NB4 (cell line): ENCODE measurements at places on chromosomes 2 and 18.

- DNase-seq = peak; percentile 6
Observed at GRCh38 chr2:75424936-75425619, 135.7 kb downstream of the EVA1A start.

DNA sequence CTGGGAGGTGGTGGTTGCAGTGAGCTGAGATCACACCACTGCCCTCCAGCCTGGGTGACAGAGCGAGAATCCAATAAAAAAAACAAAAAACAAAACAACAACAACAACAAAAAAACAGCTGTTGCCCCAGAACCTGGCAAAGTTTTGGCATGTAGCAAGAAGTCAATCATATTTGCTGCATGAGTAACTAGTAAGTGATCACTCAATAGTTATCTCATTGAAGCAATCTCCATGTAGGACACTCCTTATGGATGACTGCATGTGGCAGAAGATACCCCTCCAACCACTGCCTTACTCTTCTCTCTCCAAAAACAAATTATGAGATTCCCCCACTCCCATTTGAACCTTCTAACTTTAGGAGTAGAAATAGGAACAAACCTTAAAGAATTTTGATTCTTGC is 113.7 kb downstream of the TTC27 start:
- no peak for DNase-seq

GRCh38 chr2:148201075-148202004 is 180.4 kb downstream of the MBD5 start:
- DNase-seq = peak; percentile 46

DNA sequence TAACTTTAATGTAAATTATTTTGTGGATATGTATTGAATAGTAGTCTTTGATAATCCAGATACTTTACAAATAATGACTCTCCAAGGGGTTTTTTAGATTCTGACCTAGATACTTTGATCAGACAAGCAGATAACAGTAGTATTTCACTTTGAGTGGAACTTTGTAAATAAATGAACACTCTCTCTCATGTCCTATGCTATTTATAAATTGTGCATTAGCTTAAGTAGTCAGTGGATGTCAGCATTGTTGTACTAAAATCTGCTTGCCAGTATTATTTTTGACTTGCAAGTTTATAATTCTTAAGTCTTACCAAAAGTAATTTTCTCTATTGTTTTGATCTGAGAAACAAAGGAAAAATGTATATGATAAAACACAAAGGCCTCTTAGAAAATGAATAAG is 1113.1 kb upstream of the NRXN1 start:
- DNase-seq = no peak

- DNase-seq = no peak
Observed at GRCh38 chr2:171281110-171281509, 120.4 kb upstream of the TLK1 start.

DNA sequence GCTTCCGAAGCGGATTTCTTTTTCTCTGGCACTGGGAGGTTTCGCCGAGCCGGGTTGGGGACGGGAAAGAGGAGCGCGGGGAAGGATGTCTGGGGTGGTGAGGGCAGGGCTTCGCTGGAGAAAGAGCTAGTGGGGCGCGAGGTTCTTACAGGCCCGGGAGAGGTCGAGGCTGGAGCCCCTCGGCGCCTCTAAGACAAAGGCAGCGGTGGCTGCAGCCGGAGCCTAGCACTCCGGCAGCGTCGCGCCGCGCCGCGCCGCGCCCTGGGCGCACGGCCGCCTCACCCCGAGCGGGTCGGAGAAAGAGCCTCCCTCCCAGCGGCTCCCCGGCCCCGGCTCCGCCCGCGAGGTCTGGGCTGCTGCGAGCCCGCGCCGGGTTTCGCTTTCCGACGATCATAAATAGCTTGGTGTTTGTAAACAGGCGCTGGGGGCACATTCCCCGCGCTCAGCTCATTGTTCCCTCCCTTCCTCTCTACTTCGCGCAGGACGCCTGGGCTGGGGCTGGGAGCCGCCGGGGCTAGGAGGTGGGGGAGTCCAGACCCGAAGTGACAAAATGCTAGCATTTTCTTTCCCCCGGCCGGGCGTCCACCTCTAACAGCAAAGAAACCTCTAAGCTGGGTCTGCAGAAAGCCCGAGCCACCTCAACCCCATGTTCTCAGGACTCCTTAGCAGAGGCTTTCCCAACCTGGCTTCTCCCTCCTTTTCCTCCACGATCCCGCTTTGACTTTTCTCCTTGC is 813 bp upstream of the MEIS1 start:
- DNase-seq = peak; percentile 68

DNA sequence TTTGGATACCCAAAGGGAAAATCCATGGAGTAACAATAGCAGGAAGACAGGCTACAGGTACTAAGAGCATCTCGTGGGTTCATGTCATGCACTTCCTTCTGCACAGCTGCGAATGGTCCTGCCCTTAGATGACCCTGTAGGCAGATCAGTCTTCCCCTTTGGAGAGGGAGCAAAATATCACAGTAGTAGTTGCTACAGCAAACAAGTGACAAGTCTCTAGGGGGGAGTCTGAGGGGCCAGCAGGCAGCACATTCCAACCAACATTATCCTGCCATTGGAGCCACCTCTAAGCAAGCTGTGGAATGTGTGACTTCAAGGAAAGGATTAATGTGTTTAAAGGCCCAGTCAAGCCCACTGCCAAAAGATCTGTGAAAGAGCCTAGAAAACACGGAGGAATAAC is 273.2 kb upstream of the PARD3B start:
- no peak for DNase-seq

DNA sequence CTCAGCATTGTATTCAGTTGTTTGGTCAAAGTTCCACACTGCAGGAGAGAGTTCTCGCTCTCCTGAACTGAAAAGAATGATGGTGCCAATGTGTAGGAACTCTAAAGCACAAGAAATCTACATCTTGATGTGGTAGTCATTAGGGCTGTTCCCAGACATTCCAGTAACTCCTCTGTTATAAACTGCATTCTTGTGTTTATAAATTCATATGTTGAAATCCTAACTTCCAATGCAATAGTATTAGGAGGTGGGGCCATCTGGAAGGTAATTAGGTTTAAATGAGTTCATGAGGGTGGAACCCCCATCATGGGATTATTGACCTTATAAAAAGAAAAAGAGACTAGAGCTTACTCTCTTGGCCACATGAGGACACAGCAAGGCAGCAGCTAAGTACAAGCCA is 239.6 kb downstream of the CDH20 start:
- DNase-seq = no peak

GRCh38 chr2:205969584-205969983 is 116.4 kb downstream of the INO80D start:
- no peak for DNase-seq

GRCh38 chr2:119147776-119148715 is 10.5 kb downstream of the C1QL2 start:
- DNase-seq = no peak

DNA sequence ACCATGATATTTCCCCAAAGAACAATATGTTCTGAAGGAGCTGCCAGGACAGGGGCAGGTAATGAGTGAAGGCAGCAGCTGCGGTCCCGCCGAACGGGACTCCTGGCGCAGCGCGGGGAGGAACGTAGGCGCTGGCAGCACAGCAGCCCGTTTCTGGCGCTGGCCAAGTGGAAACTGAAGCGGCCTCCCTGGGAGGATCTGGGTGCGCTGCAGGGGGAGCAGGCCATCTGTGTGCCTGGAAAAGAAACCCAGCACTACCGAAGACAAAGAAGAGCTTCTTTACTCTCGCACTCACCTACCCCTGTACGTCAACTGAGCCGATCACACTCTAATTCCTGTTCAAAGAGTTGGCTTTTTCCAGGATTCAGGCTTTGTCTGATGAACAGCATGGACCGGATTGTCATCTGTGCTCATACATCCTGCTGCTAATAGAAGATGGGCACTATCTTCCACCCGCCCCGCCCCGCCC is 11.8 kb downstream of the G6PC2 start:
- DNase-seq = peak; percentile 30

DNA sequence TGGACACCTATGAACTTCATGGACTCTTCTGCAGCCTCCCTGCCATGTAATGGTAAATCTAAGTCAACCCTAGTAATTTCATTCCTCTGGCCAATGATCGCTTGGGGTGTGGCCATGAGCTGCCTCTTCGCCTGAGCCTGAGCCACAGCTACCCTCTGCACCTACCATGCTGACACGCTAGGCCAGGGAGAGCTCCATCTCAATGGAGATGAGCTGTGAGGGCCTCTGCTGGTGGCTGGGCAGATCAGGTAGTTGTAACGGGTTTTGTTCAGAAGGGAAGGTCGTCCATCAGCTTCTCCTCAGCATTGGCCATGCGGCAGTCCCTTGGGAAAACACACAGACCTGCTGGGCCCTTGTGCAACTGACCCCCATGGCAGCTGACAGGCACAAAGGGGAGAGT is 24.4 kb downstream of the MPHOSPH10 start:
- peak; percentile 79 for DNase-seq

DNA sequence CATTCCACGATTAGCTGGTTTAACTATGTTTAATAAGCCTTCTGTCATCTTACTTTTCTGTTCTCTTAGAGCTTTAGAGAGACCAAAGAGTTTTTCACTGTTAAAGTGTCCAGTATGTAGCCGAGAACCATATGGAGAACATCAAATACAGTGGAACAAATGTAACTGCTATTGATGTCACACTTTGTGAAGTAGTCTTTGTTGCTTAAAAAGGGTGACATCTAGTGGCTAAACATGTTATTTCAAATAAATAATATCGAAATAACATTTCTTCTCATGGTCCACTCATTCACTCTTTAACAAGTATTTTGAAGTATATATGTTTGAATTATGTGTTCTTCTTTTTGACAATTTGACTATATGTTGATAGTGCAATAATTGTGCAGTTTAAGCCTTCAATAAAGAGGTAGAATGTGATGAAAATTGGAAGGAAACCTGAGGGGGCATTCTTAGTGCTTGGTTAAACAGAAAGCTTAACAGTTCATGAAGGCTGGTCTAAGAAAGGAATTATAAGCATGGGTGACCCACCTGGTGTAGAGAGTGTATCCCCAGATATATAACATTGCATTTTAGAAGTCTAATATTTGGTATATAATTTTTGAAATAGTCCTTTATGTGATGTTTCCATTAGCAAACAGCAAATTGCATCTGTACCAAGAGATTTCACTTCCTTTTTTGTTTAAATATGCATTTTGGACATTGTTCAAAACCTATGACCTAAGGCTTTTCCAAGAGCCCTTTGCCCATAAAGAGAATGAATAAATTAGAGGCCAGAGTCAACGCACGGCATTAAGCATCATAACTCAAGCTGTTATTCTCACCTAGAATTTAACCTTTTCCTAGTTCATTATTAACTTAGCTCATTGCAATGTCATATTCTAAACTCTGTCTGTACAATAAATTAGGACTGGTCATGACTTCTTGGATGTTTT is 112.1 kb downstream of the KYNU start:
- DNase-seq = peak; percentile 67

GRCh38 chr2:130824492-130825061 is 12.1 kb upstream of the ARHGEF4 start:
- DNase-seq = peak; percentile 87

DNA sequence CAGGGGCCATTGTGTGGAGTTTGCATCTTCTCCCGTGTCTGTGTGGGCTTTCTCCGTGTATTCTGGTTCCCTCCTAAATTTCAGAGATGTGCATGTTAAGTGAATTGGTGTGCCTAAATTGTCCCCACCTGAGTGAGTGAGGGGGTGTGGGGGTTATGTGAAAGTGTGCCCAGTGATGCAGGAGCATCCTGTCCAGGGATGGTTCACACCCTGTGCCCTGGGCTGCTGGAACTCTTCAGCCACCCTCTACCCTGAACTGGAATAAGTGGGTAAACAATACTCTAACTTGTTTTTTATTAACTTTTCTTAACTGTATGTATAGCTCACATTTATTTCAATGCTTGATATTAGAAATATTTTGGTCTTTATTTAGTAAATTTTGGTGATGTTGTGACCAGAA is 56.0 kb downstream of the UBE2E3 start:
- no peak for DNase-seq

GRCh38 chr2:128727914-128728313 is 409.2 kb upstream of the HS6ST1 start:
- peak; percentile 96 for DNase-seq

DNA sequence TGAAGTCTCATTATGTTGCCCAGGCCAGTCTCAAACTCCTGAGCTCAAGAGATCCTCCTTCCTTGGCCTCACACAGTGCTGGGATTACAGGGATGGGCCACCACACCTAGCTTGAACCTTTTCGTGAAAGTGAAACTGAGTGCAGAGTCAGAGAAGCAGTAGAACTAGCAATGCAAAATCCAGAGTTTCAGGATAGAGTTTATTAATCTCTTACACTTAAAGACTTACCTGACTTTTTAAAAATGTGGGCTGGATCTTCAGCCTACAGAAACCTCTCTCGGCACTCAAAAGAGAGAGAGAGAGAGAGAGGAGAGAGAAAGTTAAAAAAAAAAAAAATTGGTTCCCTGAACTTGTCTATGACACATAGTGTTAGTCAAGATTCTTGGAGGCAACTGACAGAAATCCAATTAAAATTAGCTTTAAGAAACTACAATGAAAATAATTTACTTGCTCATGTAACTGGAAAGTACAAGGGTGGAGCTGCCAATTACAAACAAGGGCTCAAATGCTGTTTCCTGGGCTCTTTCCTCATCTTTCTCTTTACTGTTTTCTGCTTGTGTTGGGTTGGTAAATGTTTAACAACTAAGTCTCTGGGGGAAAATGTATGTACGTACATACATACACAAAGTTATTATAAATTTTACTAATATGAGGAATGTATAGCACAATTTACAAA is 98.1 kb upstream of the CERS6 start:
- DNase-seq = no peak

GRCh38 chr2:157443795-157444640 is at the start of gene CYTIP:
TSS of gene CYTIP (minus strand) at chr2:157444089. CDS start at chr2:157444020, 69 bp downstream.
- peak; percentile 73 for DNase-seq

GRCh38 chr2:24471662-24472061 is 19.4 kb upstream of the NCOA1 start:
- peak; percentile 31 for DNase-seq

GRCh38 chr2:134189009-134189720 is 64.7 kb upstream of the MGAT5 start:
- DNase-seq = peak; percentile 32

- DNase-seq = no peak
Observed at GRCh38 chr18:9353596-9353995, 19.0 kb downstream of the TWSG1 start.

DNA sequence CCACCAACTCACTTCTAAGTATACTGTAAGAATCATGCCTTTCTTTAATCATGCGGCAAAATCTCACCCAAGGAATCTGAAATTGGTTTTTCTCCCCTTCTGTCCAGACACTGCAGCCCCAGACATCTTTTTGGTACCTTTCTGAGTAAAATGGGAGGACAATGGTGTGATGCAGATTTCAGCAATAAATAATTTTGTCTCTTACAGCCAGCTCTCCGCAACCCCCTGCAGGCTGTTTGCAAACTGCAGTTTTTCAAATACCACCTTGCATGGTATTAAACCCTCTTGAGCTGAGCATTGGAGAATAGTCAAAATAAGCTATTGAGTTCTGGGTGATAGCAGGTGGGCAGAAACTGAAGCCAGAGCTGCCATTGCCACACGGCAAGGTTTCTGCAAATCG is 32.2 kb downstream of the GPR39 start:
- DNase-seq = peak; percentile 27

- no peak for DNase-seq
Observed at GRCh38 chr2:233184669-233185068, 66.8 kb upstream of the ATG16L1 start.

GRCh38 chr18:31101183-31102024 is 817 bp downstream of the DSC2 start:
- peak; percentile 76 for DNase-seq
